Epithelial cell of umbilical artery (primary cell): ENCODE measurements at places on chromosomes 1 and 21. TPM values are rescaled to one million over a fixed set of nuclear protein-coding genes. Genes with fewer than 3 reads are reported as not detected.

Gene SPATA46
- not detected in 2 replicates for total RNA-seq

Gene PADI3
- total RNA-seq = not detected in 2 replicates

Gene CTSK
- total RNA-seq = 1.9 and 8.7 TPM in 2 replicates

Gene FCRL6
- total RNA-seq = under 0.01 and 0.30 TPM in 2 replicates

Gene CHI3L2
- total RNA-seq = not detected in 2 replicates

Gene SASS6
- 3.6 and 6.2 TPM in 2 replicates for total RNA-seq

Gene LDLRAD1
- not detected in 2 replicates for total RNA-seq

Gene GLIS1
- not detected in 2 replicates for total RNA-seq

Gene LRRN2
- total RNA-seq = not detected in 2 replicates
